Esophagus squamous epithelium (tissue), 5 donors: ENCODE measurements at places on chromosomes 6 and 20. TPM values are rescaled to one million over a fixed set of nuclear protein-coding genes. Genes with fewer than 3 reads are reported as not detected.

GRCh38 chr20:25224941-25225340 is 22.9 kb upstream of the PYGB start:
- DNase-seq, result no peak

- no peak for DNase-seq
Observed at GRCh38 chr20:50992733-50993457, 30.0 kb downstream of the KCNG1 start.

- no peak for DNase-seq
Observed at GRCh38 chr20:57435105-57435497, 43.9 kb downstream of the RBM38 start.

DNA sequence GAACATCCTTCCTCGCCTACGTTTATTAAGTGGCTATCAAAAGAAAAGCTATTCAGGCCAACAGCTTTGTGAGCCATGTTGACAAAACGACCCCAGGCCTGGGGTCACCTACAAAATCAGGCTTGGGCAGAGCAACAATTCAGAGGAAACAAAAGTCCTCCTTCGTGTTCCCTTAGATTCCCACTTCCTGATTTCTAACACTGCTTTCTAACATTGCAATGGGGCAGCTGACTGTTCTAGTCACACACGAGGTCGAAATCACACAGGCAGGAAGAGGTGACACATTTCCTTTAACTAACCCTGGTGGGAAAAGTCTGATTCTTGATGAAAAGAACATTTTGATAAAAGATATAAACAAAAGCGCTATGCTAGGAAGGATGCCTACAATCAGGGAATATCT is 31.9 kb downstream of the WDR27 start:
- DNase-seq, result no peak

Gene OXT
- not detected for total RNA-seq

- DNase-seq, result no peak
Observed at GRCh38 chr6:170423030-170423429, 116.5 kb downstream of the FAM120B start.

- no peak for DNase-seq
Observed at GRCh38 chr20:63320041-63320511, 27.1 kb downstream of the COL20A1 start.

DNA sequence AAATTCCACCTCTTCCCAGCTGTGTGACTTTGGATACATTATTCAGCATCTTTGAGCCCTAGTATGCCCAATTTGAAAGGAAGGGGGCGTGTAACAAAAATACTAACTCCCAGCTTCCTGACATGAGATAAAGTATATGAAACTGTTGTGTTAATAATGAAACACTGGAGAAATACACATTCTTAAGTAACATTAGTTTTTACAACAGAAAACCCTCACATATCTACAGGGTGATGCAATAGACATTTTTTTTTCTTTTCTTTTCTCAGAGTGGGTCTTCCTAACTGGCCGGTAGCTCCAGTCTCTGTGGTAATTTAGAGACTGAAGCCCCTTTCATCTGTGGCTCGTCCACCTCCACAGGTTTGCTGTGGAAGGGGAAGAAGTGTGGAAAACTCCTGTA is 79.5 kb downstream of the CD83 start:
- DNase-seq, result no peak

GRCh38 chr6:69820438-69820837 is 23.6 kb upstream of the LMBRD1 start:
- no peak for DNase-seq

DNA sequence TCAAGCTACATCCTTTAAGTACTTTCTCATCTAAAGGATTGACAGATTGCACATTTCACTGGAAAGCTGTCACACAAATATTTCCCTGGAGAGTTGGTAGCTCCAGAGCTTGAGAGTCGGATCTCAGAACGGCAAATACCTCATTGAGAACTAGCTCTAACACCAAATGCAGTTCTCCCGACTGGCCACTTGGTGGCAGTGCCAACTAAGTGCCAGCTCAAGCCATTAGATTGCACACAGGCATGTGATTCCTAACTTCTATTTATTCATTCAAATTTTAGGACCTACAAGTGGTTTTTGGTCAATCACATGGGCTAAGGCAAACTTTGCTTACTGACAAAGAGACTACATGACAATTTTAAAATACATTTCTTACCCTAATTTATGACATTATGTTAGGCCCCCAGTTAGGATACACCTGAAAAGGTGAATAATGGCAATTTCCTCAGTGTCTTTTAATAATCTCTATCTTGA is 7.9 kb upstream of the MCHR2 start:
- DNase-seq, result no peak

DNA sequence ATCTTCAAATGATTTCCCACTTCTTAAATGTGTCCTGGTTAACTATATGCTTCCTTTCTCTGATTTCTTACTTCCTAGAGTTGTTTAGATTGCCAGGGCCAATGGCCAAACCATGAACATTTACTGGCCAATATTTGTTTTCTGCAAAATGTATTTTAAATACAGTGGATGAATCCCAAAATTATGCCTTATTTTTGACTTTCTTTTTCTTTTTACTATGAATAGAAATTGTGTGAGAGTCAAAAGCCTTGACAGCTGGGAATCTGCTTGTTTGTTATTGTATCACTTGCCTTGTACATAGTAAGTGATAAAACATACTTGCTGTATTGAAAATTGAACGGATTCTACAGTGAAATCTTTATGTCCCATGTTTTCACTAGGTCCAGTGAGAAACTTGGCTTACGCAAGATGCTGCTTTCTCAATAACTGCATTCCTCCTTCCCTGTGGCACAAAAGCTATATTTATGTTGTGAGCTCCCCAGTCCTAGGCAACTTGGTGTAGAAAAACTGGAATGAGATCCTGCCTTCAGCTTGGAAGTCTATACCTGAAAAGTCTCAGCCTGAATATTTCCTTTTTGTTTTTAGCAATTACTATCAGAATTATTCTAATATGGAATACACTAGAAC is 295.2 kb downstream of the EPHA7 start:
- no peak for DNase-seq

Gene GATA5
- 0.85 TPM for total RNA-seq

DNA sequence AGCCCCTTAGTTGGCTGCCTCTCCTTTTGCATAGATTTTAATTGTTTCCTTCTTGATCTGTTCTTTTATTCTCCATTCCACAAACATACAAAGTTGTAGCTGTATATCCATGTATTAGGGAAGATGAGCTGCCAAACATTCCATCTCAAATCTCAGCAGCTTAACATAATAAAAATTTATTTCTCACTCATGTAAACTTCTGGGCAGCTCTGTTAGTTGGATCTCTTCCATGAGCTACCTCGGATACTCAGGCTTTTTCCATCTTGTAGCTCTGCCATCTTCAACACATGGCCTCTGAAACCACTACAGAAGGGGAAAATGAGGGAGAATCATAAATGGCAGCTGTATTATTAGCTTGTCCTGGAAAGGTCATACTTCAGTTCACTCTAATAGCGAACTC is 149.4 kb upstream of the BMP2 start:
- DNase-seq, result no peak

DNA sequence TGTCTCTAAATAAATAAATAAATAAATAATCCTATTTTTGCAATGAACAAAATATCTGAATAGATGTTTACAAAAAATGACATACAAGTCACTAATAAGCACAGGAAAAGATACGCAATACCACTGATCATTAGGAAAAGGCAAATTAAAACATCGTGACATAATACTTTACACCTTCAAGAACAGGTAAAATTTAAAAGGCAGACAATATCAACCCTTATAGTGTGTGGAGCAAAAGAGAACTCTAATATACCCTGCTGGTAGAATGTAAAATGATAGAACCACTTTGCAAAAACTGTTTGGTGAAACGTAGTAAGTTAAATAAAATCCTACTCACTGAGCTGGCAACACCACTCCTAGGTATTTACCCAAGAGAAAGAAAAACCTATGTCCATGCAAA is 67.4 kb downstream of the ZMYND8 start:
- no peak for DNase-seq

Gene PNLDC1
- not detected for total RNA-seq

GRCh38 chr20:49320460-49320859 is 42.6 kb upstream of the ZNFX1 start:
- DNase-seq, result no peak

GRCh38 chr6:119348096-119348747 is 1.3 kb downstream of the MAN1A1 start:
- DNase-seq, result no peak

DNA sequence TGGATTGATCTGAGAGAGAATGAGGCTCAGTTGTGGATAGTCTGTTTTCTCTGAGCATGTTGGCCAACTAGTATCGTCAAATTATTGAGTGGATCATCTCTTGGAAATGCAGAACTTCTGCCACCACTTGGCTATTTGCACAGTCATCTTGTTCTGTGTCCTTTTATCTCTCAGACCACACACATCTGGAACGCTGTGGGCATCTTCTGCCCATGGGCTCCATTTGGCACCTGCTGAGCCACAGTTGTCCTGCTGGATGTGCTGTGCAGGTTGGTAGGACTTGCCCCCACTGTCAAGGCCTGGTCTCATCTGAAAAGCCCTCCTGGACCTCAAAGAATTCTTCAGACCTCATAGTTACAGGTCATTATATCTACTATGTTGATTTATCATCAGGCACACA is 16.7 kb upstream of the C20orf144 start:
- DNase-seq, result no peak

DNA sequence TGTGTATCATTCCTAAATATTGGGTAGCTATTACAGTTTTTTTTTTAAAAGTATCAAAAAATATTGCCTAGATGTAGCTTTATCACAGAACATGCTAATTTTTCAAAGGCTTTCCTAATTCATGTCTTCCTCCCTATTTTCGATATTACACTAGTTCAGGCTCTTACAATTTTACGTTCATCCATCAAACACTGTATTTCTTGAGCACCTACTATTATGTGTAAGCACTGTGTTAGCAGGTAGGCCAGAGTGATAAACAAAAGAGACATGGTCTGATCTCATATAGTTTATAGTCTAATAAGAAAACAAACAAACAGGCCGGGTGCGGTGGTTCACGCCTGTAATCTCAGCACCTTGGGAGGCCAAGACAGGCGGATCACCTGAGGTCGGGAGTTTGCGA is 69.5 kb downstream of the FAM217A start:
- DNase-seq, result no peak

DNA sequence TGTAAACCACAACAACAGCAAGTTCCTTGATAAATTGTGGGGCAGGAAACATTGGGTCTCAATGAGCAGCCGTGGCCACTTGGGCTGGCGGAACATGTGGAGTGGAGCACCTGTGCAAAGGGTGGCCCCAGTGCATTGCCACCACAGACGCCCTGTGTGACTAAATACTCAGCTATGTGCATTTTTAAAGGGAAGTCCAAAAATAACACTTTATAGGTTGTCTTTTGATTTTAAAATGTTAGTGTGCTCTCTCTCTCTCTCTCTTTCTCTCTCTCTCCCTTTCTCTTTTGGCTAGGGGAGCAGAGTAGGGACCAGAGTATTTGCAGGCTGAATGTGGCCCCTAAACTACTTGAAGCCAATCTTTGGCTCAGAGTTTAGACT is 236.3 kb downstream of the BCAS1 start:
- DNase-seq, result no peak

Gene EBF4
- 4.4 TPM for total RNA-seq

- no peak for DNase-seq
Observed at GRCh38 chr20:25361287-25361683, 29.4 kb downstream of the ABHD12 start.

- DNase-seq, result no peak
Observed at GRCh38 chr6:27294409-27294808, 17.7 kb downstream of the POM121L2 start.

Gene RNF182
- total RNA-seq, result not detected

- DNase-seq, result no peak
Observed at GRCh38 chr20:13913572-13913971, 76.8 kb downstream of the SEL1L2 start.

Gene BPIFB1
- 99.4 TPM for total RNA-seq

DNA sequence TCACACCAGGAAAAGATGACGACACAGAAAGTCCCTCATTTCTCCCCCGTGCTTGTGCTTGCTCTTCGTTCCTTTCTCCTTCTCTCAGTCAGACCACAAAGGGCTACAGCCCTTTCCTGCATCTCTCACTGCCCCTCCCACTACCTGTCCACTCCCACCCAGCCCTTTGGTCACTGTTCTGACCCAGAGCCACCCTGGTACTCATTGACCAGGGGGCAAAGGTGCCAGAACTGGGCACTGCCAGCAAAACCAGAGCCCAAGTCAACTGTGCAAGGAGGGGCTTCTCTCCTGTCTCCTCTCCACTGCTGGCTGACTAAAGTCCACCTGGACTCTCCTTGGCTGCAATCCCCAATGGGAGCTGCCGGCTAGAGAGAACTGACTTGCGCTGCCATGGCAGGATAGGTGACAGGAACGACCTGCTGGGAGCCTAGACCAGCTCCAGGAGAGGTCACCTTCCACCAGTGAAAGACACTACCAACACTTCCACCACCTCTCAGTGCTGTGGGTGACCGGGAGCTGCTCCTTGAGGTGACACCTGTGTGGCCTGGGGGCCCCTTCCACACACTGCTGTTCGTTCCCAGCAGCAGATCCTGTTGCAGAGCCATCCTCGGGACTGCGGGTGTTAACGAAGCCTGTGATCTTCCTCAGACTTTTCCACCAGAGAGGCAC is 32.8 kb downstream of the KCNK17 start:
- no peak for DNase-seq

DNA sequence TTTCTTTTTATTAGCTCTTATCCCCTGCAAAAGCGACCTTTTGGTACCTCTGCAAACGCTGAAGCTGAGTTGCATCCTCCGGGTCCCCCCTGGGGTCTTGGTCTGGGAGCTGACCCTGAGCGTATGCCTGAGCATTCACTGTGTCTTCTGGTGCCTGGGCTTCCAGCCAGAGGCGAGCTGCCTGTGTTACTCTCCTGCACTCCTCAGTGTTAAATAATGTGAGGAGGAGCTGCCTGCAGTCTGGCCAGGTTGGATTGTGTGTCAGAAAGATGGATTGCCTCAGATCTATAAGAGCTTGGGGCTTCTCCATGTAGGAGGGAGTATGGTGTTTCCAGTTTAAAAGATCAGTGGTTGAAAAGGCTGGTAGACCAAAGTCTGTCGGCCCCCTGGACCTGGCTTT is 8.7 kb upstream of the GMPR start:
- DNase-seq, result no peak

Gene ASXL1
- 14.3 TPM for total RNA-seq

GRCh38 chr6:32589596-32590449 is at the start of gene HLA-DRB1:
Gene HLA-DRB1, minus strand, starts transcription at chr6:32589848. Its CDS starts 106 bp downstream, at chr6:32589742.
- DNase-seq, result no peak

Gene C6orf15
- not detected for total RNA-seq

DNA sequence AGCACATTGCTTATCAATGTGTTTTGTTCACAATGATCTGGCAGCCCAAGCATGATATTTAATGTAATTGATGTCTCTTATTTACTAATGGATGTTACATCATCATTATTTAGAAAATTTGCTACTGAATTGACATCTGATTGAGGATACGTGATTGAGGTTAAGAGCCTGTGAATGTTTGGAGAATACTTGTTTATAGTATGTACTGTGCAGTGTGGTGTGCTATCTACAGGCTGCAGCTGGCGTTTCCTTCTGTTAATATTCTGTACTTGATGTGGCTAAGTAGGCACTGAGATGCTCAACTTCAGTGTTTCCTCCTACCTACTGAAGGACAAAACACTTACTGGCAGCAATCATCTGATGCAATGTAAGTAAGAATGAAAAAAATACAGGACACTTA is 709.6 kb upstream of the FLRT3 start:
- DNase-seq, result no peak
